ENCODE measurements at places on chromosomes 16 and 17.

DNA sequence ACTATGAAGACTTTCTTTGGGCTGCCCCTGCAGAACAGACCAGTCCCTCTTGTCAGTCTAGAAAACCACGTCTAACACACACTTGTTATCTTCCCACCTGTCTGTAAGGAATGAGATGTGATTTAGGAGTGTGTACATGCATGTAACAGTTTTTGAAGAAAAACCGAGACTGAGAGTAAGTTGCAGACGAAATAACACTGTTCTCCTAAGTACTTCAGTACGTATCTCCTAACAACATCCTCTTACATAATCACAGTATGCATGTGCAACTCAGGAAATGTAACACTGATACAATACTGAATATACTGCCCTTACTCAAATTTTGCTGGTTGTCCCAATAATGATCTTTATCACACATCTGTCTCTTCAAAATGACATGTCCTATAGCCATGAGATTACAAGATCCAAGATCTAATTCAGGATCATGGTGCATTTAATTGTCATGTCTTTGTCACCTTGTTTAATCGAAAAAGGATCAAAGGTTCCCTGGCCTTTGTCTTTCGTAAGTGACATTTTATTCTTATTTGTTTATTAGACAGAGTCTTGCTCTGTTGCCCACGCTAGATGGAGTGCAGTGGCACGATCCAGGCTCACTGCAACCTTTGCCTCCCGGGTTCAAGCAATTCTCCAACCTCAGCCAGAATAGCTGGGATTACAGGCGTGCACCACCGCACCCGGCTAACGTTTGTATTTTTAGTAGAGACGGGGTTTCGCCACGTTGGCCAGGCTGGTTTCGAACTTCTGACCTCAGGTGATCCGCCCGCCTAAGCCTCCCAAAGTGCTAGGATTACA is 25.6 kb downstream of the CREBBP start:
- DNase-seq, result no peak

GRCh38 chr16:53896722-53897121 is 192.8 kb downstream of the FTO start:
- DNase-seq, result no peak

- no peak for DNase-seq
These were observed 30.7 kb upstream of the SOX9 start for GRCh38 chr17:72090108-72090507.

- no peak for DNase-seq
These were observed 214.7 kb downstream of the RPTOR start for GRCh38 chr17:80759377-80759673.

DNA sequence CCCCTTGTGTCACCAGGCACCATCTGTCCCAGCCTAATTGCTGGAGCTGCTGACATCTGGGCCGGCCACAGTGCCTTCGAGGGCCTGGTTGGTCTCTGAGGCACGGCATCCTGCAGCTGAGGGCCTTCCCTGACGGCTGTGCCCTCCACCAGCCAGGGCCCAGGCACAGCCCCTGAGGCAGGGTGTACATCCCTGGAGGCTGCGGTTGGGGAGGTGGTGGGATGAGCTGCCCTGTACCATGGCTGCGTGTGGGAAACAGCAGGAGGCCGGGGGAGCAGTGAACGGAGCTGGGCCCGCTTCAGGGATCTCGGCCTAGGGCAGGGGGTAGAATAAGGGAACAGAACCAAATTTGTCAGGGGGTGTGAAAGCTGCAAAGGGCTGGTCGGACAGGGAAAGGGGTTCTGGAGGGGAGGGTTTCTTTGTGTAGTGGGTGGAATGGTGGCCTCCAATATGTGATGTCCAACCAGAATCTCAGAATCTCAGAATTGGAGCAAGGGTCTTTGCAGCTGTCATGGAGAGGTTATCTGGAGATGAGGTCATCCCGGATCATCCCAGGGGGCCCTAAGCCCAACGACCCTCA is 10.0 kb upstream of the SLC38A10 start:
- no peak for DNase-seq

DNA sequence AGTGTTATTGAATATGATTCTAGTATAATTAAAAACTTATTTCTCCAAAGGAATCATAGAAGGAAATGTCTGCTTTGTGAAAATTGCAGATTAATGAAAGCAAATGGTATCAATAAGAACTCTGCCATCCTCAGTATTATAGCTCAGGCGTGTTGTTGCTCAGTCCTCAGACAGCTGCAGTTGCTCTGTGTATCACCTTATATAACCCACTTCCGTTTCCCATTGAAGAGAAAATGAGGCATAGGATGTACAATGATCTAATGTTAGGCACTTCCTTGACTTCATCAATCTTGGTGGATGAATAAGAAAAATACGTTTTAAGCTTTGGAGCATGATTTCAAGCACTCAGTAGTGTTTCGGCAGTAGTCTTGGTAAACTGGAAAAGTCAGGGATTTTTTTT is 14.1 kb downstream of the MFSD11 start:
- no peak for DNase-seq

DNA sequence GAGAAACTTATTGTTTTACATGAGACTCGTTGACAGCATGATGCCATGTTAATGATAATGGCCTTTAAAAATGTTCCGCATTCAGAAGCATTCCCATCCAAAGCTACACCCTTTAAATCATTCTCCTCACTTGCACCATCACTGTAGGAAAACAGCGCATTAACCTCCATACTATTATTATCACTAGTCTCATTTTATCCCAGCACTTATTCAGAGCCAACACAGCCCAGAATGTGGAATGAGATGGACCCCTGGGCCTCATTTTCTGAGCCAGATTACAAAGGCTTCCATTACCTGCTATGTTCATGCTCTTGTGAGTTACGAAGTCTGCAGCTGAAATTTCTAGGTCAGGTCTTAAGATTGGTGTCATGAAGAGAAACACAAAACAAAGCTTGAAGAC is 159.4 kb downstream of the HS3ST3A1 start:
- DNase-seq, result no peak

DNA sequence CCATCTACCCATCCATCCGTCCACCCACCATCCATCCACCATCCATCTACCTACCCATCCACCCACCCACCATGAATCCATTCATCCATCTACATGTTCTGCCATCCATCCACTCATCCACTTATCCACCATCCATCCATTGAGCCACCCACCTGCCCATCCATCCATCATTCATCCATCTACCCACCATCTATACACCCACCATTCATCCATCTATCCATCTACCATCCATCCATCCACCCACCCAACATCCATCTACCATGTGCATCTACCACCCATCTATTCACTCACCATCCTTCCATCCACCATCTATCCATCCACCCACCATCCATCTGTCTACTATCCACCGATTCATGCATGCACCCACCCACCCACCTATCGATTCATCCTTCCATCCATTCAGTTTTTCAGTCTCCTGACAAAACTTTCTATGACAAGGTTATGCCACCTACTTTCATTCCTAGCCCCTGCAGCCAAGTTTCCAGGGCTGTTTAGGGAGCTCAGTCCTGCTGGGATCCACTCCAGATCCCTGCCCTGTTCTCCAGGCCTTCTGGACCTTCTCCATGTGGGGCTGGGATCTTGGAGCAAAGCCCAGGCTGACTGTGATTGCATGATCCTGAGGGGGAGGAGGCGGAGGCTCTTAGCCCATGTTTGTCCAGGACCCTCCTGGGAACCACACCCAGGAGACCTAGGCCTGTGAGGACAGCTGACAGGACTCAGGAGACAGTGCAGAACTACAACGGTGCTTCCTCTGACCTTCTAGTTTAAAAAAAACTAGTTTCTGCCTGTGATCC is 27.4 kb downstream of the BCO1 start:
- peak; percentile 21 for DNase-seq

DNA sequence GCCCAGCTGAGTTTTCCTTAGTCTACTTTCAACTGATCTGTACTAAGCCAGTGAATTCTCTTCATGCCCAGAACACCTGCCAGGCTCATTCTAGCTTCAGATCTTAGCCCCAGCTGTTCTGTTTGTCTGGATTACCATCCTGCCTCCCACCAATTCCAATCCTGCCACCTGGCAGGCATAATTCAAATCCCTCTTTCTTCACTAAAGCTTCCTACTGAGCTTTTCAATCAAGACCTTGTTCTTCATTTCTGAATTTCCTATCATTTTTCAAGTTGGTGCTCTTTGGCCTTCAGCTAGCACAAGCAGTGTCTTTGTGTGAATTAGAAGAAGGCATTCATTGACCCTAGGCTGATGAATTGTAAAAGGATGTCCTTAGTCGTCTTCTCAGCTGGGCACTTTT is 357.6 kb downstream of the UTP18 start:
- DNase-seq, result no peak

DNA sequence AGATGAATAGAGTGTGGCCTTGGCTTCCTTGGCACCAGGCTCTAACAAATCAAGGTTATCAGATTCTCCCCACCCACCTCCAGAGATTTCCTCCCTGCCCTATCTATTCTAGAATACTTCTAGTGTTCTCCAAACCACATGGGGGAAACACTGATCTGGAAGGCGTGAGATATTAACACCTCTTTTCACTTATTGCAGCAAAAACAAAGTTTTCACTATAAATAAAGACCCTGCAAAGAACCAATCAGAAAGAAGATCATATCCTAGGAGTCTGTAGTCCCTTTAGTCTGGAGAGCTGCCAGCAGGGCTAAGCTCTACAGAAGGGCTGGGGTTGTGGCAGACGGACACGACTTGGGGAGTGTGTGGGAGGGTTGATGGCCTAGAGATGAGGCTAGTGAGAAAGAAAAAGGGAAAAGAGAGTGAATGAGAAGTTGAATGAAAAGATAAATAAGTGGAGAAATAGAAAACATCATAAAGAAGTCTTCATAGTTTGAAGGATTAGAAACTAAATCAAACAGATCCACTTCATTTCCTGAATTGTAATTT is 8.6 kb upstream of the SKAP1 start:
- DNase-seq, result no peak

DNA sequence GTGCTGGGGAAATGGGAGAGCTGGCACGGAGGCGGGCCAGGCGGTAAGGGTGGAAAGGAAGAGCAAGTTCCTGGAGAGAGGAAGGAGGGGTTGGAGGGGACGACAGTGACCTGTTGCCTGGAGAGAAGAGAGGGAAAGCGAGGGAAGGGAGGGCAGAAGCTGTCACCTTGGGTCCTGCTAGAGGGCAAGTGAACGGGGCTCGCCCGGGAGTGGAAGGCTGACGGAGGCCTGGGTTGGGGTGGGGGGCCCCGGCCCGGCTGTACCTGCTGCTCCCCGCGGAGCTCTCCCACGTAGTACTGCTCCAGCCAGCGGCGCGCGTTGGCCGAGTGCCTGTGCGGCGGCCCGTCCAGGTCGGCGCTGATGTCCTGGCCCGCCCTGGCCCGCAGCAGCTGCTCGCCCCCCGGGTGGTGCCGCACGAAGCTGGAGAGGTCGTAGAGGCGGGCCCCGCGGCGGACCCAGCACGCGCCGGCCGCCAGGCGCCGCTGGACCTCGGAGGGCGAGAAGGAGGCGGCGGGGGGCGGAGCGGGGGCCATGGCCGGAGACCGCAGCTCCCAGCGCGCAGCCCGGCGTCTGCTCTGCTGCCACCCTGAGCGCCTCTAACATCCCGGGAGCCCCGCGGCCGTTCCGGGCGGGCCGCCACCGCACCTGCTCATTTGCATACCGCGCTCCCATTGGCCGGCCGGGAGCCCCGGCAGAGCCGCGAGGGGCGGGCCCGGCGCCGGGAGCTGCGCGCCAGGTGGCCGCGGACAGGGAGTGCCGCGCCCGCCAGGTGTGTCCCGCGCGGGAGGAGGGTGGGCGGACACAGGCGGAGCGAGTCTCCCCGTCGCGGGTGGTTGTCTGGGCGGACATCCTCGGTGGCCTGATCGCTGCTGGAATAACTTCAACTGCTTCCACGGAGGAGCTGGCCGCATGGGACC is at the start of gene FA2H:
FA2H (minus strand) TSS at position 598 of the 917 bp plus-strand sequence; CDS start at position 533, 65 bp downstream.
- DNase-seq, result peak; percentile 49

- no peak for DNase-seq
These were observed 5.2 kb upstream of the DCXR start for GRCh38 chr17:82042649-82043048.

- no peak for DNase-seq
These were observed 103.9 kb upstream of the ZNF750 start for GRCh38 chr17:82943751-82944150.

- DNase-seq, result peak; percentile 68
These were observed 254.4 kb downstream of the C16orf95 start for GRCh38 chr16:87062569-87063442.

- no peak for DNase-seq
These were observed 3.0 kb upstream of the CD68 start for GRCh38 chr17:7576432-7576937.

DNA sequence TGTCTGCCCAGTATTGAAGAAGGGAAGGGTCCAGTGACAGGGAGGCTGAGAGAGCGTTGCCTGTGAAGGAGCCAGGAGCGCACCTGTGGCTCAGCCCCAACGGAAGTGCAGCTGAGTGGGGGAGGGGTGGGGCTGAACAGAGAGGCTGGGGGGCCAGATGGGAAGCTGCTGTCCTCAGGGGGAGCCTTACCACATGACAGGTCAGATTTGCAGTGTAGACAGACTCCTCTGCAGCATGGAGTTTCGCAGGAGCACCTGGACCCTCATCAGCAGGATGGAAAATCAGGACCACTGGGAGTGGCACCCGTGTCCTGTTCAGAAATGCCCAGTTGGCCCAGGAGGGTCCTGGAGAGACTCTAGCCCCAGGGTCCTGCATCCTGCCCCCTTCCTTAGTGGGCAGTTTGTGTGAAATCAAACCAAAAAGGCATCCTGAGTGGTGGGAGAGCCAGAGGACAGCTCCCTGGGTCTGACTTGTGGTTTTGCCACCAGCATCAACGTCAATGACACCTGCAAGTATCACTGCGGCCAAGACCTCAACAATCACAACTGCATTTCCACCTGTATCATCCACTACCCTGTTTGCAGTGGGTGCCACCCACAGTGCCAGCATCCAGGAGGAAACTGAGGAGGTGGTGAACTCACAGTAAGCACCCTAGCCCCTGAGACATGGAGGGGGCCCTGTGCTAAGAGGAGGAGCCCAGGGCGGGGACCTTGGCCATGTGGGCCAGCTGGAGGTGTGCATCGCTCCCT is 7.8 kb downstream of the CD300A start:
- DNase-seq, result no peak

GRCh38 chr17:65093930-65094329 is 37.4 kb upstream of the GNA13 start:
- no peak for DNase-seq

- no peak for DNase-seq
These were observed 79.8 kb upstream of the TMEM132E start for GRCh38 chr17:34499576-34499975.

- no peak for DNase-seq
These were observed 19.4 kb downstream of the UTS2R start for GRCh38 chr17:82390860-82391435.

DNA sequence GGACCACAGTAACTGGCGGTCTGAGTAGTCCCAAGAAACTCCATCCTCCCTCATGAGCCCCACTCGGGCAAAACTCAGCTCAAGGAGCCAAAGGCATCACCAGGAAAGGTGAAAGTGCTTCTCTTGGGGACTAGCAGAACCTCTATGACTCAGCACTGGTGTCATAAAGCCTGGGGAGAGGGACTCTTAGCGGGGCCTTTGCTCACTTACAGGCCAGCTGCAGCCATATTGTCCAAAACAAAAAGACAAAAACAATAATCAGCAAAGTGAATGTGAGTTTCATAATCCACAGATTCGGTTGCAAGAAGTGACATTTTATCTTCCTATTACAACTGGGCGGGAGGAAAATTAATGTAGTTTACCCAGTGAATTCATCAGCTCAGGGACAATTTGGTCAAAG is at the start of gene TEKT5:
TEKT5 (minus strand) TSS at position 101 of the 400 bp plus-strand sequence; CDS start at position 44, 57 bp downstream.
- DNase-seq, result no peak

- no peak for DNase-seq
These were observed 144.3 kb upstream of the TNRC6C start for GRCh38 chr17:77814091-77814772.

- no peak for DNase-seq
These were observed 913 bp downstream of the SLC13A5 start for GRCh38 chr17:6712058-6712853.

Data from H4 (cell line).